ENCODE measurements at places on chromosomes 1 and 21.

DNA sequence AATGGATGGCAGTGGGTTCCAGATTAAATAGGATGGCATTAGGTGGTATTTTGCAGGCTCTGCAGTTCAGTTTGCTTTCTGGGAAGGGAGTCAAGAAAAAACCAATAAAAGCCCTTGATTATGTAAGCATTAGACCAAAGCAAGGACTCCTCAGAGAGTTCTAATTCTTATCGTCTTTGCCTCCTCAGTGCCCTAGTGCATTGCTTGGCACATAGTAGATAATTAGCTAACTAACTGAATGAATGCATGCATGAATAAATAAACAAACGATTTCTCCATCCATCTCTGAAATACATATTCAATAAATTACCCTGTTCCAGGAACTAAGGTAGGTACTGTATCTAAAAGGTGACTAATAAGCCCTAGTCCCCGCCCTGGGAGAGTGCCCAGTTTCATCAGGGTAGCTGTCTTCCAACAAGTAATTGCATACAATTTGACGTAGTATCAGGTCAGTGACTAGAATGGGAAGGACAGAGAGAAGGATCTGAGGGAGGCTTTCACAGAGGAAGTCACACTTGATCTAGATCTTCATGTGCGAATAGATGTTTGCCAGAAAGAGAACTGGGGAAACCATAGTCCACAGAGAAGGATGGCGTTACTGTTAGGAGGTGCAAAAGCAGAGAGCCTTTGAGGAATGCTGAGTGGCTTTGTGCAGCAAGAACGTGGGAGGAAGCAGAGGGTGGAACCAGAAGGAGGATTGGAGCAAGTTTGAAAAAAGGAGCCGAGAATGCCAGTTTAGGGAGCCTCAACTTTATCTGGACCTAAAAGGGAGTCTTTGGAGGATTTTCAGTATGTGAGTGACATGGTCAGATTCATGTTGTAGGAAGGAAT is 111.4 kb downstream of the TBX19 start:
- no peak for DNase-seq

- no peak for DNase-seq
These were observed 37.1 kb downstream of the ATF6 start for GRCh38 chr1:161803181-161803580.

GRCh38 chr1:25217598-25218232 is 14.6 kb downstream of the SYF2 start:
- DNase-seq: no peak

GRCh38 chr1:71080230-71080738 is 551 bp downstream of the ZRANB2 start:
- peak; percentile 18 for DNase-seq

GRCh38 chr1:2546515-2547209 is 9.5 kb upstream of the TNFRSF14 start:
- DNase-seq: peak; percentile 25

GRCh38 chr1:40734882-40735628 is 43.6 kb downstream of the NFYC start:
- no peak for DNase-seq

- no peak for DNase-seq
These were observed 503.9 kb upstream of the USP24 start for GRCh38 chr1:55718758-55719671.

DNA sequence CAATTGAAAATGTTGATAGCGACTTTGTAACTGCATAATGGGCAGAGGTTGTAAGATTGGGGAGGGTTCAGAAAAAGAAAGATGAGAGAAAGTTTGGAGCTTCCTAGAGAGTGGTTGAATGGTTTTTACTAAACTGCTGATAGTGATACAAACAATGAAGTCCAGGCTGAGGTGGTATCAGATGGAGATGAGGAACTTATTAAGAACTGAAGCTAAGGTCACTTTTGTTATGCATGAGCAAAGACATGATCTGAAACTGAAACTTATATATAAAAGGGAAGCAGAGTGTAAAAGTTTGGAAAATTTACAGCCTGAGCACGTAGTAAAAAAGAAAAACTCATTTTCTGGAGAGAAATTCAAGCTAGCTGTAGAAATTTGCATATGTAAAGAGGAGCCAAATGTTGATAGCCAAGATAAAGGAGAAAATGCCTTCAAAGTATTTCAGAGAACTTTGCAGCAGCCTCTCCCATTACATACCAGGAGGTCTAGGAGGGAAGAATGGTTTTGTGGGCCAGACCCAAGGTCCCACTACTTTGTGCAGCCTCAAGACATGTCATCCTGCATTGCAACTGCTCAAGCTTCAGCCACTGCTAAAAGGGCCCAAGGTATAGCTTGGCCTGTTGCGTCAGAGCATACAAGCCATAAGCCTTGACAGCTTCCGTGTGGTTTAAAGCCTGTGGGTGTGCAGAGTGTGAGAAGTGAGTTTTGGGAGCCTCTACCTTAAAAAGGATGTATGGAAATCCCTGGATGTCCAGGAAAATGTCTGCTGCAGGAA is 843.9 kb downstream of the AMY1C start:
- DNase-seq: no peak

DNA sequence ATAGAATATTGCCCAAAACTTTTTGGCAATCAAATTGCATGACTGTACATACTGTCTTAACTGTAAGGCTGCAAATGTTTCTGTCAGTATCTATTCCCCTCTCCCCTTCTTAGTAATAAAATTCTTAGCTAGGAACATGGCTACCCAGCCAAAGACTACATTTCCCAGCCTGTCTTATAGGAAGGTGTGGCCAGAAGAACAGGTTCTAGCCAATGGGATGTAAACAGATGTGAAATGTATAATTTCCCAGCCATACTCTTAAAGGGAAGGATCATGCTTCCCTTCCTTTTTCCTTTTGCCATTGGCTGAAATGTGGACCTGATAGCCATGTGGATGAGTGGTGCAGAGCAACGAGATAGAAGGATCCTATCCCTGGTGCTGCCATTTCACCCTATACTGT is 7.0 kb upstream of the HIVEP3 start:
- DNase-seq: peak; percentile 29

- DNase-seq: no peak
These were observed 645.2 kb downstream of the LMO4 start for GRCh38 chr1:87973896-87974295.

- DNase-seq: no peak
These were observed 8.5 kb downstream of the UBQLN4 start for GRCh38 chr1:156045076-156045475.

DNA sequence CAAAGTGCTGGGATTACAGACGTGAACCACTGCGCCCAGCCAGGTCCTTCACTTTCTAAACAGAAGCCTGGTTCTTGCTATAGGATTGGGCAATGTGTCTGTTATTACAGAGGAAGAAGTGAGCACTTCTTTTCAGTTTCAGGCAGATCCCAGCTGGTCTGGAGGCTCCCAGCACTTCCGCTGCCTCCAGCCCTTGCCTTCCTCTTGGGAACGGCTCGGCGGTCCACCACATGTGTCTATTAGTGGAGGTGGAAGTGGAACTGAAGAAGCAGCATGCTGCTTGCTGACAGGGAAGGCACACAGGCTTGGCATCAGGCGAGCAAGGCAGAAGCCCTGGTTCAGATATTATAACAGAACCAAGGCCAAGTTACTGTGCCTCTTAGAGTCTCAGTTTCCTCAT is 17.0 kb downstream of the MKNK1 start:
- DNase-seq: no peak

Data from DMS 273 treated with DMSO at 0.1 percent for 48 hours (cell line).